ENCODE measurements at places on chromosomes 4 and X.

DNA sequence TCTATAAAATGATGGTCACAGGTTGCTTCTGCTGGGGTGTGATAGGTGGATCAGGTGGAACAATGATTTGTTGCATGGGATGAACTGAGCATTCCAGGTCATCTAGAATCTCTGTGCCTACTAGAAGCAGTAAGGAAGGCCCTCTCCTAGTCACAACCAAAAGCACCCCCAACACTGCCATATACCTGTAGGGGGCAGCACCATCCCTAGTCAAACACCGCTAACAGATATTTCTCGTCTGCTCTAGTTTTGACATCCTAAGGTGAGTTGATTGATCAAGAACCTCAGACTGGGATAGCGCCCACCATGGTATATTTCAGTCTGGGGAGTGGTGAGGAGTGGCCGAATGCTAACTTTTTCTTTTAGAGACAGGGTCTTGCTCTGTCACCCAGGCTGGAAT is 160.2 kb downstream of the NHS start:
- DNase-seq = peak; percentile 43

- peak; percentile 16 for DNase-seq
These were observed 46.4 kb downstream of the TBC1D14 start for GRCh38 chr4:6956087-6956433.

DNA sequence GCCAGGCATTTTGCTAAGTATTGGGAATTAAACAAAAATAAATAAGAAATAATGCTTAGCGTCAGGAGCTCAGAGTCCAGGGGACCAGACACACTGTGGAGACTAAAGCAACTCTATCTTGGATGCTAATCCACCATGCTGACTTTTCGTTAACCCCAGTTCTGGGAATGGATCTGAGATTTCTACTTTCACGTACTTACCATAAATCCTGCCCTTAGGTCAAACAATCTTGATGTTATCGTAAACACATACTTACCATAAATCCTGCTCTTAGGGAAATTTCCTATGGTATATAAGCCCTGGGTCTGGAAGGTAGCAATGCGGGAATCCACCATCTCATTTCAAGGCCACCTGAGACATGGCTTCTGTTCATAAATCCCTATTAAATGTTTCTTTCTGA is 204.5 kb upstream of the IGFBP7 start:
- no peak for DNase-seq

GRCh38 chr4:153651587-153651986 is 32.5 kb upstream of the TLR2 start:
- DNase-seq = no peak

DNA sequence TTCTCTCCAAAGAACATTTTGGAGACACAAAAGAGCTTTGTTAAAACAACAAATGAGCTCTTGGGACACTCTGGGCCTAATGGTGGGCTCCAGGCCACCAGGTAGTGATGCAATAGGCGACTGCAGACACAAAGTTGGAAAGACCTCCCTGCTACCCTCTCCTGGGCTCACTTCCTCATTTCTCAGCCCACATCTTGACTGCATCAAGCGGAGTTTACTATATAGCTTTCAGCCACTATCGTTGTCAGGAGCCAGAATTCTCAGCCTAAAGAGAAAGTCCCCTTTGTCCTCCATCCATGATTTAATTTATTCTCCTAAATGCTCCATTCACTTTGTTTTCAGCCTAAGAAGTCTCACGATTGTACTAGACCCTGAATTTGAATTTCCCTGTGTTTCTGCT is 114.9 kb downstream of the EFHC2 start:
- no peak for DNase-seq

GRCh38 chr4:88765729-88766128 is 68.1 kb upstream of the NAP1L5 start:
- no peak for DNase-seq

- DNase-seq = no peak
These were observed 345.3 kb upstream of the TENM3 start for GRCh38 chr4:181897935-181898334.

Measured in colonic mucosa (tissue), 4 donors.